Myocyte (in vitro differentiated cells): ENCODE measurements at places on chromosomes 1 and 21. TPM values are rescaled to one million over a fixed set of nuclear protein-coding genes. Genes with fewer than 3 reads are reported as not detected.
A peak's percentile ranks its signal among the peaks of the same experiment; 100 is the strongest.

The CAPN8 gene
- 0.47 TPM in 1 of 2 replicates, not detected in the other for total RNA-seq

The TCHHL1 gene
- total RNA-seq: not detected in 2 replicates

GRCh38 chr1:48851638-48852037 lies 74.9 kb upstream of the BEND5 start:
- no peak for DNase-seq

- peak; percentile 87 for DNase-seq
Measured at GRCh38 chr1:246784621-246785493, 60.6 kb downstream of the SCCPDH start.

- DNase-seq: no peak
Measured at GRCh38 chr1:246544001-246544400, 22.1 kb downstream of the TFB2M start.

DNA sequence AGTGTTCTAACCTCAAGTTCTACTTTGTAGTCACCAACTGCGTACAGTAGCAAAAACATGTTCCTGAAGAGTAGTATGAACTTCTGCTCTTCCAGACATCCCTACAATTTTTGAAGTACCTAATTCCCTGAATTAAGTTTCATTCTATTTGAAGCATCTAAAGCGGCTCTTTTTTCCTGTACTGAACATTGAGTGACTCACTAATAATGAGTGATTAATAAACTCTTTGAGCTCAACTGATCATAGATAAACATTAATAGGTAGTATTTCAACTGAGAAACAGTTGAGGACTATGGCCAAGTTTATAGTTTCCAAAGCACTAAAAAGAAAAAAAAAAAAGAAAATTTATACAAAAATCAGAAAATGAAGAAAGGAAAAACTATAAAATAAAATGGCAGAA lies 683.1 kb downstream of the LTN1 start:
- no peak for DNase-seq

- DNase-seq: no peak
Measured at GRCh38 chr1:48936436-48936835, 159.7 kb upstream of the BEND5 start.

DNA sequence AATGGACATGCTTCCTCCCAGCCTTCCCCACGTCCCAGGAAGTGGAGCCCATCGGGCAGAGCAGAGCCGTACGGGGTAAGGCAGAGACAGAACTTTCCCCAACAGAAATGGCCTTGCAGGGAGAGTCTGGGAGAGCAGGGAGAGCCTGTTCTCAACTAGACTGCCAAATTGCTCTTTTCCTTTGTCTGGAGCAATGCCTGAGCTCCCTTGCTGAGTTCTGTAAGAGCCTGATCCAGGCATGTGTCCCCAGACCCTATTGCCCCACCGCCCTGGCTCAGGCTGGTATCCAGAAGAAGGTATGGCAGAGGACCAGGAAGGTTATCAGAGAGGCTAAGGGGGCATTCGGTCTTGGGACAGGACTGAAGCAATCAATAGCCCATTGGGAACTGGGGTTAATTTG lies 79.9 kb downstream of the TMEM53 start:
- DNase-seq: no peak
